Amygdala (tissue), 56 donors: ENCODE measurements at places on chromosomes 6 and 20.

GRCh38 chr20:49724408-49725223 lies 10.9 kb upstream of the B4GALT5 start:
- DNase-seq: no peak

DNA sequence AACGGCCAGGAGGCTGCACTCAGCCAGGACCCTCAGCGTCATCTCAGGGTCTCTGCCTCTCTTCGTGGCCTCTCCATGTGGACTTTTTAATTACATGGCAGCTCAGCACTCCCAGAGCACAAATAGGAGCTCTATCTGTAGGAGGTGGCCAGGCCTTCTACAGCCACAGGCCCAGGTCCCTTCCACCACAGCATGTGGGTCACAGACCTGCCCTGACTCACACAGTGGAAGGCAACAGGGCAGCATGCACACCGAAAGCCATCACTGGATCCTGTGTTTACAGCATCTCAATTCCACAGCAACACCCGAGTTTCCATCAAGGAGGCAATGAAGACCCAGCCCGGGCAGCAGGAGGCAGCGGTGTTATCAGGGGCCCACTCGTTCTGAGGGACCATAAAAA lies 65.8 kb upstream of the CD93 start:
- no peak for DNase-seq

GRCh38 chr20:15571056-15571455 lies 1002.2 kb downstream of the KIF16B start:
- no peak for DNase-seq

DNA sequence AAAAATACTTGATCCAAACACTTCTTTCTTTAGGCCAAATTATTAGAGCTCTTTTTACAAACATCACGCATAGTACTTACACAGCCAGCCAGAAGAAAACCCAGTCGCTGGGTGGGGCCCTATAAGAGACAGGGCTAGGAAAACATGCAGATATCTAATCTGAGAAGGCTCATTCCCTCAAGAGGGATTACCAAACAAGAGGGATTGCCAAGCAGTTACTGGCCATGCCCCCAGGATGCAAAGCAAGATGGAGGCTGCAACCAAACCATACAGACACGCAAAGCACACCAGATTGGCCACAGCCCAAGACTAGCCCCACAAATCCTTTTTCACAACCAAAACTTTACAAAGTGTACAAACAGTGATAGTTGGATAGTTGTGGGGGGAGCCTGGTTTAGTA lies 1235.4 kb upstream of the GJE1 start:
- no peak for DNase-seq

GRCh38 chr20:32130352-32130751 lies 20.8 kb downstream of the TM9SF4 start:
- no peak for DNase-seq

DNA sequence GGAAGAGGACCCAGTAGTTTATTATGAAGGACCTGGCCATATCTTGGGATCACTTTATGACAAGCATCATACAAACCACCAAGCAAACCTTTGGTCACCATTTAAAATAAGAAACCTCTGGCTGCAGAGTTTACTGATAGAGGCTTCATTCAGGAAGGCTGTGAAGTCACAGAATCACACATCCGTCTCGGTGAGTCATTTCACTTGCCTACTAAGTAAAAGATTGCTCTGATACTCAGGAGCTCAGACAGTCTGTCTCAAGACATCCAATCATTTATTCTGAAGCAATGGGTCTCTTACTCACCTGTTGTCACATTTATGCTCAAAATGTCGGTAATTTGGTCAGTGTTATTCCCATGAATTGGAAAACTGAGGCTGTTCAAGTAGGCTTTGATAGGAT lies 33.7 kb downstream of the ADGRF5 start:
- DNase-seq: no peak

GRCh38 chr6:33742837-33743236 lies 3.9 kb downstream of the IP6K3 start:
- no peak for DNase-seq

GRCh38 chr20:36836591-36837269 lies 39.2 kb upstream of the TLDC2 start:
- DNase-seq: no peak

- no peak for DNase-seq
These were observed 195.6 kb downstream of the FUT9 start for GRCh38 chr6:96211341-96211740.

- no peak for DNase-seq
These were observed 1.4 kb upstream of the MAN1A1 start for GRCh38 chr6:119350952-119351372.

- DNase-seq: no peak
These were observed 349.2 kb downstream of the TPBG start for GRCh38 chr6:82712826-82713225.

DNA sequence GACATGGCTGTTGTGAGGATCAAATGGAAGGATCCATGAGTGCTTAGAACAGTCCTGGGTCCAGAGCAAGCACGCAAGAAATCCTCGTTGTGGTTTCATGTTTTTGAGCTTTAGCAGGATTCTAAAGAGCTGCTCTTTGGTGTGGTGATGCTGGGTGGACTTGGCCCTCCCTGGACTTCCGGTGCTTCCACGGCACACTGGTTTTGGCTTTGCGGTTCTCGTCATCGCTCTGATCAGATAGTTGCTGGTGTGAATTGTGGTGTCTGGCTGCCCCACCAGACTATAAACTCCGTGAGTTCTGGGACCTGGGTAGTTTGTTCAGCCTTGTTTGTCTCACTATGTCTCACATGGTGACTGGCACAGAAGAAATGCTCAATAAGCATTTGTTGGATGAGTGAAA lies 3.3 kb downstream of the HNF4A start:
- DNase-seq: no peak

DNA sequence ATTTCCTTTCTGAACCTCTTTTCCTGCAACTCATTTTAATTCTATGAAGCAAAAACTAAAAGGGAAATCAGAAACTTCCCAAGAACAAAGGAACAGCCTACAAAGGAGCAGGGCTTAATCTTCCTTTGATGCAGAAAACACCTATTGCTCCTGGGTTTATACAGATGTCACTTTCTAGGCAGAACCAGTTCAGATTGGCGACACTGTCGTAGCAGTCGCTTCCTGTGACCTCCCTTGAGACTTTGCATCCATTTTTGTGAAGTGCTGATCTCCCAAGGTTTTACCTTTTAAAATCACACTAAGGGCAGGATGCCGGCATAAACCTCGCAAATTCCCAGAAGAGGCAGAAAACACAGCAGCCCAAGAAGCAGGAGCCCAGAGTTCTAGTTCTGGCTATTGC lies 40.1 kb downstream of the JAG1 start:
- no peak for DNase-seq

- DNase-seq: no peak
These were observed 153.2 kb upstream of the THBS2 start for GRCh38 chr6:169406804-169407203.

- DNase-seq: no peak
These were observed 86.3 kb downstream of the ERMARD start for GRCh38 chr6:169837529-169838250.

GRCh38 chr6:170111141-170111664 lies 179.7 kb downstream of the DLL1 start:
- DNase-seq: no peak

DNA sequence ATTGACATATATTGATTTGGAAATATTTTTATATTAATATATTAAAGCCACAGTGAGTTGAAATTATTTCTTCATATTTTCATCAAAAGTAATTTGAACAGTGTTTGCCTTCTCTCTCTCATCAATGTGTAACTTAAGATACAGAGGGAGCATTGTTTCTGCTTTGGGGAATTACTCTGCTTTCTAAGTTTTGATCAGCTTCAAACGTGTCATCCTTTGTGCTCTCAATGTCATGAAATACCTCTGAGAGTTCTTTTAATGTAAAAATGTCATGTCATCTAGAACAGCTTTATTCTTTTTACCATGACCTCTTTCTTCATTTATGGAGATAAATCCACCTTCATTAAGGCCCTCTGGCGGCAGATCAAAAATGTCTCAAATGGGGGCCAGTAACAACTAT lies 259.4 kb upstream of the STXBP5 start:
- no peak for DNase-seq

DNA sequence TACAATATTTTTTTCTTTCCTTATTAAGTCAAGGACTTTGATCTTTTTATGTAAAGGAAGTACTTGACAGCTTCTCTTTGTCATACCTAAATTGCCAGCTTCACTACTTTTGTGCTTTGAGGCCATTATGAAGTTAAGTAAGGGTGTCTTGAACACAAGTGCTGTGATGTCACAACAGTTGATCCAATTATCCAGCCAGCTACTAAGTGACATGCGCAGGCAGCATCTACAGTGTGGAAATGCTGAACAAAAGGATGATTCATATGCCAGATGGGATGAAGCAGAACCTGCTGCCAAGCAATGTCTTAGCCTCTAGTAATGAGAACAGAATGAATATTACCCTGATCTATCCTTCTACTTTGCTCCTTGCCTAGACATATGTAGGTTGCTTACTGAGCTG lies 68.3 kb upstream of the TMEM244 start:
- DNase-seq: no peak

- DNase-seq: no peak
These were observed 48.2 kb downstream of the THBS2 start for GRCh38 chr6:169205176-169206160.

- DNase-seq: no peak
These were observed 87.8 kb downstream of the SLC16A10 start for GRCh38 chr6:111175109-111175508.

DNA sequence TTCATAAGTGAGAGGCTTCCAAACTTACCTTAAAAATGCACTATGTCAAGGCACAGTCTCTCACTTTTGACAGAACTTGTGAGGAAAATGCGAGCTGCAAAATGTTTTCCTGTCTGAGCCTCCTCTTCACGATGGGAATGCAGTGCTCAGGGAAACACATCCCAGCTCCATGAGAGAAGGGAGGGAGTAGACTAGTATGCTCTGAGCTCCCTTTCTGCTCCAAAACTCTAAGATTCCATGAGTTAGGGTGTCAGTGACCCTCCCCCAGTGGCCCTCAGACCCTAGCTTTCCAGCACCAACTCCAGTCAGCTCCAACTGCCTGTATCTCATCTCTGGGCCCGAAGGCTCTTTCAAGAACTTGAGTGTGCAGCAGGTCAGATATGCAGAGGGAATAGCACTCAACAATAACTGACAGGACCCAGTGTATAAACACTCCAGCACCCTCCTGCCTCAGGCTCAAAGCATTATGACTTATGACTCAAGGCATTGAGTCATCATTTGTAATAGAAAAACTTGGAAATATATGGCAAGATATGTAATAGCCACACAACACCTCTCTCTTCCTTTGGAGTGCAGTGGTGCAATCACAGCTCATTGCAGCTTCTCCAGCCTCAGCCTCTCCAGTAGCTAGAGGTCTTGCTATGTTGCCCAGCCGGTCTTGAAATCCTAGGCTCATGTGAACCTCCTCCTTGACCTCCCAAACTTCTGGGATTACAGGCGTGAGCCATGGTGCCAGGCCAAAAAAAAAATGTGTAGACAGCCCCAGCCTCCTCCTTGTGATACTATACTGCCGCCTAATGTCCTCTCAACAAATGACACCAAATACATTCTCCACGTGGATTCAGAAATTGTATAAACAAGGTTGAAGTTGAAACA lies 16.7 kb upstream of the ENTPD6 start:
- DNase-seq: no peak

- no peak for DNase-seq
These were observed 75.2 kb downstream of the JPH2 start for GRCh38 chr20:44111712-44112335.

DNA sequence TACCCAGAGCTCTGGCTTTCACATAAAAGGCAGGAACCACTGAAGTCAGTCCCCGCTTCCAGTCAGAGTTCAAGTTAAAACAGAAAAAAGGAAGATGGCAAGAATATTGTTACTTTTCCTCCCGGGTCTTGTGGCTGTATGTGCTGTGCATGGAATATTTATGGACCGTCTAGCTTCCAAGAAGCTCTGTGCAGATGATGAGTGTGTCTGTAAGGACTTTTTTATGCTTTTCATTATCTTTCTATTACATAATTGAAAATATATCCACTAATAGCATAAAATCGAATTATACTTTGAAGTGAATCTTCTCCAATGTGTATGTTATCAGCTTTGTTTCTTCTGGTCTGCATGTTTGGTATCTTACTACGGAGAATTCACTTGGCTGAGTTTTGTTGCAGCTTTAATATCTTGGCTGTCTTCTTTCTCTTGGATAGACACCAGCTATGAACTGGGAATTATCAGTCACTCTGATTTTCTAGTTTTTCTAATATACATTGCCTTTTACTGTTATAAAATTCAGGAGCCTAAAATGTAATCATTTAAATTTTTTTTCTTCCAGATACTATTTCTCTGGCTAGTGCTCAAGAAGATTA lies at the start of gene OTOR:
Gene OTOR (plus strand): TSS at position 51 of the 593 bp plus-strand sequence. CDS start 44 bp downstream, at position 95.
- DNase-seq: no peak

DNA sequence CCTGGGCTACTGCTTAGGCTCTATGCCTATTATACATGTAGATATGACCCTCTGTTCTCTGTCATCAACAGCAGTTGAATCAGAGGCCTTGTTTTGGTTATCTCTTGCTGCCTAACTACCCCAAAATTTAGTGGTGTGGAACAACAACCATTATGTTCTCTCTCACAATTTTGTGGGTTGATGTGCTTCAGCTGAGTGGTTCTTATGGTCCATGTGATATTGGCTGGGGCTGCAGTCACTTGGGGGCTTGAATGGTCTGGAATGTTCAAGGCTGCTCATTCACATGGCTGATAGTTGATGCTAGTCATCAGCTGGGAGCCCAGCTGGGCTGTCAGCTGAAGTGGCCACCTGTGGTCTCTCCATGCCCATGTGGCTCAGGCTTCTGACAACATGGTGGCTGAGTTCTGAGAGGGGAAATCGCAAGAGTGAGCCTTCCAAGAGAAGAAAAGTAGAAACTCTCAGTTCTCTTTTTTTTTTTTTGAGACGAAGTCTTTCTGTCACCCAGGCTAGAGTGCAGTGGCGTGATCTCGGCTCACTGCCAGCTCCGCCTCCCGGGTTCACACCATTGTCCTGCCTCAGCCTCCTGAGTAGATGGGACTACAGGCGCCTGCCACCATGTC lies 47.8 kb downstream of the SHLD1 start:
- DNase-seq: no peak

- no peak for DNase-seq
These were observed 5.4 kb downstream of the NPBWR2 start for GRCh38 chr20:64101731-64102621.

- peak; percentile 3 for DNase-seq
These were observed 2.0 kb downstream of the SPAG4 start for GRCh38 chr20:35617397-35618262.

DNA sequence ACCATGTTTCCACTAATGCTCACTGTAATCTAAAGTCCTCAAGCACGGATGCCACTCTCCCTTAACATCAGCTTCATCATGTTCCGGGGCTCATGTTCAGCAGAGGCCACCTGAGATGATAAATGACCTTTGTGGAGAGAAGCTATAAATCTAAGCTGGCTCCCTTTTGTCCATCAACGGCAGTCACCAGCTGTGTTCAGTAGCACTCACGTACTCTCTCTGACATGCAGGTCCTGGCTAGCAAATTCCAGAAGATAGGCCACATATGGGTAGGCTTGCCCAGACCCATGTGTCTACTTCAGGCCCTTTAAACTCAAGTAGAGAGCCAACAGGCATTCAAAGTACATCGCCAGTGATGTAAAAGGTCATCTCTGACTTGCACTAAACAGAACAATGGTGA lies 38.6 kb downstream of the MYLK4 start:
- DNase-seq: no peak
